D341Med (cell line): ENCODE measurements at places on chromosomes 11 and 22.

DNA sequence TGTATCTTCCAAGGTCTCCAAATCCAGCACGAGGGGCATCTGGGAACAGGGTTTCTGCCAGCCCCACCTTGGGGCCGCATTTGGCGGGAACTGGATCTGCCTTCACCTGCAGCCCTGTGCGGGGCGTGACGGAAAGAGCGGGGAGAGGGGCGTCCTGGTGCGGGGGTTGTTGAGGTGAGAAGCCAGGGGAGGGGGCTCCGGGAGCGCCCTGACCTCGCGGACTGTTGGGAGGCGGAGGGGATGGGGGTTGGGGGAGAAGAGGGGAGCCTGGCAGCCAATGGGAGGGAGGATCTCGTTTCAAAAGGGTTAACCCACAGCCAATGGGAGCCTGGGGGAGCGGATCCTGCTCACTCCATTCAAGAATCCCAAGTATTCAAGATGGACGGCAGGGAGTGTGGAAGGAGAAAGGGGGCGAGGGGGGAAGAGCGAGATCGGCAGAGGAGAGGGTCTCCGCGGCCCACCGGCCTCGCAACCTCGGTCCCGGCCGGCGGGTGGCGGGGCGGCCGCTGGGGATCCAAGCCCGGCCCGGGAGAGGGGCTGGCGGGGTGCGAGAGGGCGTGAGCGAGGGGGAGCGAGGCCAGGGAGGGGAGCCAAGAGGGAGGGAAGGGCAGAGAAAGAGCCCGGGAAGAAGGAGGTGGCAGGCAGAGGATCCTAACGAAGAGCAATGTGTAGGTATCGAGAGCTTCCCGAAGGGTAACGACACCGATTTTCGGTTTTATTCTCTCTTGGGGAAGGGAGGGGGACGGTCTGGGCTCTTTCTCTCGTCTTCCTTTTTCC, 11.5 kb downstream of the YPEL4 start:
- peak; percentile 82 for DNase-seq

- DNase-seq: no peak
These were observed 5.8 kb downstream of the TECTA start for GRCh38 chr11:121106812-121107211.

DNA sequence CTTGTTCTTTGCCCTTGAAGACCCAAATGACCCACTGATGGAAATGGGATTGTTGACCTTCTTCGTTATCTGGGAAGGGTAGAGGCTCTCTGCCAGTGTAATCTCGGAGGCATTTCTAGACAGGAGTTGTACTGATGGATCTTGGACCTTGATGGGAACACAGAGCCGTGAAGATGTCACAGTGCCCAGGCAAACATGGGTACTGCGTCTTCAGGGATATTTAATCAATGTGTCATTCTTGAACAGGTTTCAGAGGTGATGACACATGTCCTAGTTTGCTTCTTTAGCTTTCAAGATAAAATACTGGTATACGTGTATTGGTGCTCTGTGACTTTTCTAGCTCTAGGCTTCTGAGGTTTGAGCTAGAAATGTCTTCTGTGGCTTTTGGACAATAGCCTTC, 6.2 kb downstream of the LDLRAD3 start:
- no peak for DNase-seq

DNA sequence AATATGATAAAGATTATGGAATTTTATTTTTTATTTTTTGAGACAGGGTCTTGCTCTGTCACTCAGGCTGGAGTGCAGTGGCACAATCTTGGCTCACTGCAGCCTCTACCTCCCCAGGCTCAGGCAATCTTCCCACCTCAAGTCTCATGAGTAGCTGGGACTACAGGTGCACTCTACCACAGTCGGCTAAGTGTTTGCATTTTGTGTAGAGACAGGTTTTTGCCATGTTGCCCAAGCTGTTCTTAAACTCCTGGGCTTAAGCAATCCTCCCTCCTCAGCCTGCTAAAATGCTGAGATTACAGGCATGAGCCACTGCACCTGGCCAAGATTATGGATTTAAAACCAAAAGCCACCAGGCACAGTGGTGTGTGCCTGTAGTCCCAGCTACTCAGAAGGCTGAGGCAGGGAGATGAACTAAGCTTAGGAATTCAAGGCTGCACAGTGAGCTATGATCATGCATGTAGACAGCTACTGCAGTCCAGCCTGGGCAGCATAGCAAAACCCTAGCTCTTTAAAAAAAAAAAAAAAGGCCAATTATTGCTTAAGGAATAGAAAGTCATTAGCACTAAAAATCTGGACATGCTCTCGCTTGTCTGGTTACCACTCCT, 20.2 kb upstream of the CCND1 start:
- DNase-seq: no peak

GRCh38 chr11:78192223-78192719, 3.6 kb downstream of the USP35 start:
- DNase-seq: no peak
